Mucosa of descending colon (tissue), 3 donors: ENCODE measurements at places on chromosomes 1 and 21.

GRCh38 chr1:198357937-198358336 lies 182.5 kb downstream of the ATP6V1G3 start:
- no peak for DNase-seq

DNA sequence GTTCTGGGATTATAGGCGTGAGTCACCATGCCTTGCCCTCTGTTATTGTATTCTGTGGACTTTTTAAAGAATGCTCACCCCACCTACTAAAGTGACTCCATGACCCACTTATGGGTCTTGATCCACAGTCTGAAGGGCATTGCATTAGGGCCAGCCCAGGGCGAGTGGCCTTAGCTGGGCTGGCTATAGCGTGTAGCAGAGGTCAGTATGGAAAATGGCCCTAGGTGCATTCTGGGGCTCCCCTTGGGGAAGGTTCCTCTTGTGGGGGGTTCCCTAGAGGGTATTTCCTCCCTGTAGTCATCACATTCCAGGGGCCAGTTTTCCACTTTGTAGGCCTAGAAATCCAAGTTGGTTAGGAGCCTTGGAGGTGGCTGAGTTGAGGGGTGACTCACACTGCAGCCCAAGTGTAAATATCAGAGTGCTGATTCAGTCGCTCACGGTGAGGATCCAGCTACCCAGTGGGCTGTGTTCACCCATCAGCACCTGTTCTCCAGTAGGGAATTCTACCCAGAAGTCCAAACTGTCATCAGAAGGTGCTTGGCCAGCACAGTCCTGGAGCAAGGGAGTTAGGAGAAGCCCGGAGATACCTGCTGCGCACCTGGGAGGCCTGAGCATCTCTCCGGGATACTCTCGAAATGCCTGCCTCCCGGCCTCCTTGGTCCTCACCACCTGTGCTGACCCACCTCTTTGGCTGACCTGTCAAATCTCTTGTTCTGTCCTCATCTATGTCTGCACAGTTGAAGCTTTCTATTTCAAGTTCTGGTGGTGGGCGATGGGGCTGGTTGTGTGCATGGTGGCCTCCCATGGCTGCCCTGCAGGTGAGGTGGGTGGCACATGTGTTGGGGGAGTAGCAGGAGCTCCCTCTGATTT lies 52.2 kb downstream of the NENF start:
- DNase-seq: no peak

DNA sequence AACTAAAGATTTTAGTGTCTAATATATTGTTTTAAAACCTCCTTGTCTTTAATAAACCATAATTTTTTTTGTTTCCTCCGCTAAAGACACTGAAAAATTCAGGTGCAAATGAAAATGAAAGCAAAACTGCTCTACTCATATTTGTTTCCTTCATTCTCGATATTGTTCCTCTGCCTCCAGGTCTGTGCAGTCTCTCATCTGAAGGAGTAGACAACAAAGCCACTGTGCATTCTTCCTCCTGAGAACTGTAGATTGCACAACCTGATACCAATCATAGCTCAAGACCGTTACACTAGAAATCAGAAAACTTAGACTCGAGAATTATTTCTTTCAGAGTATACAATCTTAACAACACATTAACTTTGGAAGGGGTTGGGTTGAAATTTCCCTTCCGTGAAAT lies 373.1 kb upstream of the CXADR start:
- no peak for DNase-seq

DNA sequence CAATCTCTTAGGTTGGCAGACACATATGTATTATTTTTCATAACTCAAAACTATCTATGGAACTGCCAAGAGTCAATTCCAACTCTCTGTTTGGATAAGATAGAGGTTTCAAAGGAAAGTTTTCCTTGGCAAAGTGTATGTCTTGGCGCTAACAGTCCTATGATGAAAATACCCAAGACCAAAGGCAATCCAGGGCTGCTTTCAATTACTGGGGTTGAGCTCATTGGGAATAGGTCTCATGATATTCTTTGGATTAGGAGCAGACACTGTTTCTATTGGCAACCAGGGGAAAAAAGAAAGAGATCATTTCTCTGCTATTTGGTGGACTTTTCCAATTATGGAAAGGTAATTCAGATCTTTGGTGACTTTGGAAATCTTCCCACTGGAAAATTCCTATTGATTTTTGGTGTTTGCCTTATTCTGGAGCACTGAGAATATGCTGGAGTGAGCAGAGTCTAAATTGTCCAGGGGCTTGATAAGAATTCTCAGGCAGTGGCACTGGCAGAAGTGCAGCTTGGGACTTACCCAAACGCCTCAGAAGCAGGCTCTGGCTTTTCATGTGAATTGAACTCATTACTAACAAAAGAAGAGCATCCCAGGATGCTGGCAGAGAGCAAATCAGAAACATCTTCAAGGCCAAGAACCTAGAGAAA lies 20.4 kb upstream of the PLXNA2 start:
- no peak for DNase-seq

DNA sequence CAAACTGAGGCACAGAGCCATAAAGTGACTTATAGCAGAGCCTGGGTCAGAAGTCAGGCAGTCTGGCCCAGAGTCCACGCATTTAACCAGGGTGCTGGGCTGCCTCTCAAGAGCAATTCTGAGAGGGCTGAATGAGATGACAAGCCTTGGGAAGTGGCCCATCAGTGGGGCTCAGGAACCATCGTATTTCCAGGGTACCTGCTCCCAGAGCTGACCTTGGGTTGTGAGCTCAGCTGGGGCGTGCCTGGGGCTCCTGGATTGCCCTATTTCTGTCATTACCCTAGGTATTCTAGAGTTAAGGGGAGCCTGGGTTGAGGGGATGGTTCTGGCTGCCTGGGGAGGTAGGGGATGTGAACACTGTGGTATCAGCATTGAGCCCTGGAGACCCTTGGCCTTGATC lies 49.4 kb downstream of the LGR6 start:
- no peak for DNase-seq

DNA sequence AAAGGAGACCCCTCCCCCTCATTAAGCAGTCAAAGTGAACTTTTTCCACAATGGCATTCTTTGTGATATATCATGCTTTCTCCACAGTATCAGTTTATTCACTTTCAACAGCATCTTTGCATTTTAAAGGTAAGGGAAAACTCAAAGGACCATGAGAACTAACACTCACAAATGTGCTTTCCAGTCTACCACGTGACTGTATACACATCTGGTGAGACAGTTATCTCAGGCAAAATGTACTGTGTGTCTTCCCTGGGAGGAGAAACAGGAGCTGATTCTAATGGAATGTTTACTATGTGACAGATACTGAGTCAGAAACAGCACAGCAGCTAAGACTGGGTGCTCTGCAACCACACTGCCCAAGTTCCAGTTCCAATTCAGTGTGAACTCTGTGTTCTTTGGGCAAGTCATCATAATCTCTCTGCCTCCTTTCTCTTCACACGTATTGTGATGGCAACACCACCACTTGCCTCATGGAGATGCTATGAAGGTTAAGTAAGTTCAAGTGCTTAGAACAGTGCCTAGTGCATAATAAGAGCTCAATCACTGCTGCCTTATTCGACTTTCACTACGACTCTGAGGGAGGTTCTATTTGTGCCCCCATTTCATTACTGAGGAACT lies 79.0 kb downstream of the SLC45A1 start:
- DNase-seq: no peak

DNA sequence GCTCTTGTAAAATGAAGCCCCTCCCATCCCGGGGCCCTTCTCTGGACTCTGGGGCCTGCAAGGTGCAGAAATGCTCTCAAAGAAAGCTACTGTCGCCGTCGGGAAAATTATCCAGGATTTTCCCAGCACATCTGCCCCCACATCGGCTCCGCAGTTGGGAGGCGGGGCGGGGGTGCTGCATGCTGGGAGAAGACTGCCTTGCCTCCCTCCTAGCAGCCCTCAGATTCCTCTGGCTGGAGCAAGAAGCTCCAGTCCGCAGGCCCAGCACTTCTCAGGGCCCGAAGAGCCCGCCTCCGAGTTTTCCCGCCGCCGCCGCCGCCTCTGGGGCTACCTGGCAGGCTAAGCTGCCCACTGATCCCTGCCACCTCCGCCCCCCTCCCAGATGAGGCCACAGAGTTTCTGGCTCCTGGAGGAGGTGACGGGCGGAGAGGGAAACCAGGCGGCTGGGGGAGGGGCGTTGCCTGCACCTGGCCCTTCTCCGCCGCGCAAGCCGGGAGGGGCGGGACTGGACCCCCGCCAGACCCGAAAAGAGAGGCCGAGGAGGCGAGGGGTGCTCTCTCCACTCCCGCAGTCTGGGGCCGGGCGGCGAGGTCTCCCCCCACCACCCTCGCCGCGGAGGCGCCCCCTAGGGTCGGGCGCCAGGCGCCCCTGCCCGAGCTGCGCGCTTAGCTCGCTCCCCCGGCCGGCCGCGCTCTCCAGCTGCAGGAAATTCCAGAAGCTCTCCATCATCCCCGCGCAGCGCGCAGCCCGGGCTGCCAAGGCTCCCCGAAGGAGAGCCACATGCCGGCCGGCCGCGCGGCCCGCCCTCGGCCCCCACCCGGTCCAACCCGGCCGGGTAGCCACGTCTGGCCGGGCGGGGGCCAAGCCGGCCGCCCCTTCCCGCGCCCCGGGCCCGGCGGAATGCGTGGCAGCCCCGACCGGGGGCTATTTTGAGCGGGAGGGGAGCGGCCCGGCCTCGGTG lies 28.8 kb downstream of the AHDC1 start:
- DNase-seq: peak; percentile 65

GRCh38 chr1:46692811-46693770 lies 21.4 kb downstream of the TEX38 start:
- no peak for DNase-seq

GRCh38 chr1:7516341-7516740 lies 254.8 kb upstream of the VAMP3 start:
- no peak for DNase-seq

GRCh38 chr1:107010582-107010981 lies 45.9 kb upstream of the PRMT6 start:
- DNase-seq: no peak

GRCh38 chr1:42328916-42329496 lies 6.0 kb downstream of the FOXJ3 start:
- DNase-seq: no peak

GRCh38 chr1:100626397-100626796 lies 88.5 kb downstream of the GPR88 start:
- DNase-seq: no peak

- DNase-seq: no peak
Observed at GRCh38 chr1:56464294-56464693, 115.1 kb downstream of the PLPP3 start.

DNA sequence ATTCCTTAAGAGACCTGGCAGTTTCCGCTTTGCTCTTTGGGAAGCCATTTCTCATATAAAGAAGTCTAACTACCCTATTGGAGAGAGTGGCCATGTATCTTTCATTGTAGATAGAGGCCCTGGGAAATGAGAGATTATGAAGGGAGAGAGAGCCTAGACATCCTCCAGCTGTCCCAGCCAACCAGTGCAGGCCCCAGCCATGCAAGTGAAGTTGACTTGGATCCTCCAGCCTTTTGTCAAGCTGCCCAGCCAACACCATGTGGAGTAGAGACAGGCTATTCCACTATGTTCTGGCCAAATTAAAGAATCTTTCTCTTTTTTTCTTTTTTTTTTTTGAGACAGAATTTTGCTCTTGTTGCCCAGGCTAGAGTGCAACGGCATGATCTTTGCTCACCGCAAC lies 7.1 kb upstream of the ANP32E start:
- DNase-seq: no peak

DNA sequence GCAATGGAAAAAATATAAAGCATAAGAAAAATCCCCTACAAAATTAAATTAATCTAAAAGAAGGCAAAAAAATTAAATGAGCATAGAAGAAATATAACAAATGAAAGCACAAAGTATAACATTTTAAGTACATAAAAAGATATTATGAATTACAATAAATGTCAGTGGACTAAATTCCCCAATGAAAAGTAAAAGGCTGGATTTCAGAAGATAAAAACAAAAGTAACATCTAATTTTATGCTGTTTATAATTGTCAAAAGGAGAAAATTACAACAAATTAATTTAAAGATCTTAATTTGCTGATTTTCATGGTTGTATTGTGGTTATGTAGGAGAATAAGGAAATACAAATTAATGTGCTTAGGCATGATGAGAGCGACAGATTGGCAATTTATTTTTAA lies 92.8 kb downstream of the NGF start:
- DNase-seq: no peak

DNA sequence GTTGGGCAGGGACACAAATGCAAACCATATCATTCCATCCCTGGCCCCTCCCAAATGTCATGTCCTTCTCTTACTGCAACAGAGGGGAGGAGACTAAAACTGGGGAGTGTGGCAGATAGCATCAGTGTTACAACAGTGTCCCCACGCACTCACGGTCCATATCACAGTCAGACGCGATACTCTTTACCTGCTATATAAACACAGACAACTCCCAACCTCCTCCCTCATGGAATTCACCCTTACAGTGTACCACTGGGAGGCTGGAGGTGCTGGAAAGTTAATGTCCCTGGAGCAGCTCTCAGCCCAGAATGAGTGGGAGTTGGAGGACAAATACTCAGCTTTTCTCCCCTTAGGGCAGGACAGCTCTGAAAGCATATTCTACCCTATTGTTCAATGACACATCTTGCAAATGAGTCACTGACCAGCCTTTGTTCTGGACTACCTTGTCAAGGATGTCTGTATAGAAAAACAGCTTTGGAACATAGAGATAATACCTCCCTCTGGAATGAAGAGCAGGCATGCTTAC lies 445.9 kb downstream of the SETD4 start:
- DNase-seq: no peak

DNA sequence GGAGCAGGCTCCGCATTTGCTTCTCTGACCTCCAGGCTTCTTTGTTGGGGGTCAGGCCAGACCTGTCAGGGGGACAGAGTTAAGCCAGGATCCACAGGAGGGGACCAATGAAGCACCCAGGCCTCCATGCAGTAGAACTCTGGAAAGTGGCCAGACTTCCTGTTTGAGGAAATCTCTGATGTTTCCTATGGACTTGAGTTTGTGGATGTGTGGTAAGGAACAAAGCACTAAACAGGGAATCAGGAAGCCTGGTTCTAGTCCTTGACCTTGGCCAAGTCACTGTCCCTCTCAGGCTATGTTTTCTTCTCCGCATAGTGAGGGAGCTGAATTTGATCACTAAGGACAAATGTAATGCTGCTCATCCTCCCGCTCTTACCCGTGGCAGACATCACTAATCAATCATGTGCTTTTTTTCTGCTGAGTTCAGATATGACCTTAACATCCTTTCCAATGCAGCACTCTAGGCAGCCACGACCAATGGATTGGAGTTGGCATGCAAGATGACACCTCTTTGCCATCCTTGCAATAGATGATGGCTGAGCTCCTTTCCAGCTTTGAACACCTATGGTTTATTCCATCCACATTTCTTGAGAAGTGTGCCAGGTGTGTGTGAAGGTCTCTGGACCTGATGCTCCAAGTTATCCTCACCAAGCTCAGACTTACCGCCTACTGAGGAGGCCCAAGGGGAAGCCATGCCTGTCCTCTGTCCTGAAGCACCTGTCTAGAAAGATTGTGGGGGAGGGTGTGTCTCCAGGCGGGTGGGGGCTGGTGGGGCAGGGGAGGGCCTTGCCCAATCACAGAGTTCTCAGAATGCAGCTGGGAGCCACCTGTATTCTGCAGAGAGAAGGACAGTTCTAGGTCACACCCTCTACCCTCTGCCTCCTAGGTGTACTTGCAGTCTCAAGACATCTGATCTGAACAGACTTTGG lies 9.9 kb downstream of the SH2D2A start:
- DNase-seq: no peak
